GM06990 (cell line): ENCODE measurements at places on chromosomes 5 and 9.

DNA sequence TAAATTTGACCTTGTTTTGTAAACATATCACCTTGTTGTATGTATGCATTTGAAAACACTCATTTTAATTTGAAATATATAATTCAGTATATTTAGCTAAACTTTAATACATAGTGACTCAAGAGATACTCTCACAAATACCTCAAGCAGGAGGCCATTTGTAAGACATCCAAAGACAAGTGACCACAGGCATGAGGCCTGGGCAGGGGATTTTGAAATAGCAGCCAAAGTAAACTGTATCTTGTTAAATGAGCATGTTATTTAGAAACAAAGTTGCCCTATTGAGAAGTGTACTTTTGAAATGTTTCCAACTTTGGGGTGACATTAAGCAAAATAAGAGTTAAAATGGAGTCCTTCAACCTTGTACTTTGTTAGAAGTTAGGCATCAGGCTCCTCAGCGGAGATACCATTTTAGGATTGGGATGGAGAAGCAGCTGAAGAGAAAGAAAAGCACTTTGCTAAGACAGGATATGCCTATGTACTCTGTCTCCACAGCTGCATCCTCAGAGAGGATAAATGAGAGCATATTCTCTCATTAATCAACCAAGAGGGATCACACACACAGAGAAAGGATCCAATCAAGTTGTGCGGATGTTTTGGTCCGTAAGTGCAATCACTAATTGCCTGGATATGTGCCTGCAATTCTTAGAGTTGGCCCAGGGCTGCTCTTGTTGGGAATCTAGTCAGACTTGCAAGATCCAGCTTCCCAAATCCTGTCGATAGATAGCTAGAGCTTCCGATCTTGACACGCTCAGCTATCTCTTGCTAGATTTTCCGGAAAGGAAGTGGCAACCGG, 157.5 kb upstream of the HAPLN1 start:
- DNase-seq: no peak

- DNase-seq: no peak
Measured at GRCh38 chr9:87494970-87495471, 2.6 kb upstream of the DAPK1 start.

GRCh38 chr5:171711571-171711970, 74.0 kb upstream of the SMIM23 start:
- DNase-seq: no peak

DNA sequence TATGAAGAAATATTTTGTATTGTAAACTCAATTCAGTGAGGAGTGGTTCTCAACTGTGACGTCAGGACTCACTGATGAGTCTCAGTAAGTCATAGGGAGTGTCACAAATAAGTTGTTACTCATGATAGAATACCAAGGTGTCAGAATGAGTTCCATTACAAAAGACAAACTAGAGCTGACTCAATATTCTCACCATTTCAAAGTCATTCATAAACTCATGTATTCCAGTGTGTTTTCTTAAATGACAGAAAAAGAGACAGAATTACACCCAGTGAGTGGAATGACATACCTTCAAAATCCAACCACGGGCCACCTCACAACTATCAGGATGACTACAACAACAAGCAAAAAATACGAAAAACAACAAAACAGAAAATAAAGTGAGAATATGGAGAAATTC, 321.5 kb downstream of the ENC1 start:
- DNase-seq: no peak

DNA sequence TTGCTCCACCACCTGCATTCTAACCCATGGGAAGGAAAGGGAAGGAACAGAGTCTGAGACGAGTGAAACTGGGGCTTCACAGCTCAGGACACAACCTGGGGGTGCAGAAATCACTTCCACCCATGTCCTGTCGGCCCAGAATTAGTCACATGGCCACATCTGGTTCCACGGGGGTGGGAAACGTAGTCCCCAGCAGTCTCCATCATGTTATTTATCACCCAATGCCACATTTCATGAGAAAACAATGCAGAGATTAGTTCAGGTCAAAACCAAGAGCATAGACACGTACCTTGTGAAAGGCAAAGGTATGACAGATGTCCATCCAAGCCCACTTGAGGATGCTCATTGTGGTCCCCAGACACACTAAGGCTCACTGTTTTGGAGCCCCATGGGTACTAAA, 125.1 kb downstream of the MED10 start:
- DNase-seq: no peak

DNA sequence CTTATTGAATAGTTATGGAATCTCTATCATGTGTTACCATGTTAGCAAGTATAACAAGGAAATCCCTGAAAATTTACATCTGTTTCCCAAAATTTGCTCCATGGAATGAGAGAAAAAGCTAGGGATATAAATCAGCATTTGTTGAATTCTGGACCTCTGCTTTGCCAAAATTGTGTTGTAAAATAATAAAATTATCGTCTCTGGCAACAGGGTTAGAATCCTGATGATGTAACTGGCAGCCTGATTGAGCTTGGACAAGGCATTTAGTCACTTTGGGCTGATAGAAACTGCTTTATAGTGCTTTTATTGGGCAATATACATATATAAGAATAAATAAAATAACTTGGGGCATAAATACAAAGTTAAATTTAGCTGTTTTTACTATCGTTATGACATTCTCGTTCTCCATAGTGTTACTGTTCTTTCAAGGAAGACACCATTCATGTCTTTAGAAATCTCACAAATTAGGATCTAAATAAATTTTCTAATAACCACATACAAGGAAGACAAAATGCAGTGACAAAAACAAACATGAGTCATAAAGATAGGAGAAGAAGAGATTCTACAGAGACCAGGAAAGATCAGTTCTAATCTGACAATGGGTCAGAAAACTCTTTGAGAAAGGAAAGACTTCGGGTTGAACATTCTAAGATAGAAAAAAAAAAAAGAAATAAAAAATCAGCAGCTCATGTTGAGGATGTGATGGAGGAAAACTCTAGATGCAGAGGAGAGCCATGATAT, 145.0 kb upstream of the CDH10 start:
- DNase-seq: no peak

- DNase-seq: no peak
Measured at GRCh38 chr5:65790371-65791163, 68.6 kb downstream of the NLN start.

GRCh38 chr9:99020786-99021436, 77.2 kb downstream of the COL15A1 start:
- no peak for DNase-seq

DNA sequence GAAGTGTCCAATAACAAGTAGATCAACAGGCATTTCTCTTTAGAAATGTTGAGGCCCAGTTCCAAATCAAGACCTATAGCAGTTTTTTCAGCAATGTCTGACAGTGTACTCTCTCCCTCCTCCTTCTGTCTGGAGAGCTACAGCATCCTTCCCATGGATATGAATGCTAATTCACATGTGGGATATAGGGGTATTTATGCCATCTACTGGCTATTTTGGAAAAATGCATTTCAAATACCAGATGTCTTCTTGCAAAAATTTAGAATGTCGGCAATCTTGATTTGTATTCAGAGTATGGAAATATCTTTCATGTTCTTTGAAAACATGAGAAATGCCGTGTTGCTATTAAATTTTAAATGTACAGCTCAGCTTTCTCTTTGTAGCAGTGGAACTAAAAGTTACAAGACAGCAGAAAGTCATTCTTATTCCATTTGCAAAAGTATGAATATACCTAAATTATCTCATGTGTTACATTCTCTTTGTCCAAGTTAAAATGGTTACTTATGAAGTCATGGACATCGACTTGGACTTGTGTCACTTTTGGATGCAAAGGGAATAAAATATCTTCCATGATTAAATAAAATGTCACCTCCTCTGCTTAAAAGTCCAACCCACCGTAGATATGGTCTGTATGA, 647.8 kb downstream of the TAF11L14 start:
- DNase-seq: no peak

DNA sequence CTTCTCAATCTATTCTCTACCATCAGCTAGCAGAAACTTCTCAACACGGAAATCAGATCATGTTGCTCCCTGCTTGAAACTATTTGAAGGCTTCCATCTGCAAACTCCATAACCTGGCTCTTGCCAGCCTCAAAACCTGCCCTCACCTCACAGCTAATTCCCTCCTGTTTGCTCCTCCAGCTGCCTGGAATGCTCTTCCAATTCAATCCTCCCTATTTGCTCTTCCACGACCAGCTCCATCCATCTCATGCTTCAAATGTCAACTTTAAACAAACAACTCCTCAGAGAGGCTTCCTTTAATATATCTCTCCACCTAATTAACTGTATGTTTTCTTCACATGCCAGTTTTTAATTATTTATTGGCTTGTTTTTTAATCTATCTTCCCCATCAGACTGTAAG, 1.5 kb downstream of the PLAA start:
- DNase-seq: no peak

GRCh38 chr9:133130685-133131244, 9.7 kb upstream of the RALGDS start:
- DNase-seq: peak; percentile 53

DNA sequence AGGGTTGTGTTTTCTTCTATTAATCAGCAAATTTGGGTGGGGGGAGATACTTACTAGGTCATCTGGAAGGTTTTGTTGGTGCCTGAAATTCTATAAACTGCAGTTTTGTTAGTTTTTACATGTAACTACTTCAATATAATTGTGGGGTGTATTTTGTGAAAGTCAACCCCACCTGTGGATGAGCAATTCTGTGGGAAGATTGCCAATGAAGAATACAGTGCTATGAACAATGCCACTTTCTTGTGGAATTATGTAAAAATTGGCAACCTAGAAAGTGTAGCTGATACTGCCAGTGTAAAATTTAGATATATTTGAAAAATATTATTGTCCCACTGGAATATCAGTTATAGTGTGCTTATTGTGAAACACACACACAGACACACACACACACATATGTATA, 80.7 kb downstream of the VCAN start:
- DNase-seq: no peak

GRCh38 chr9:489198-490197, 274.8 kb downstream of the DOCK8 start:
- no peak for DNase-seq

GRCh38 chr5:57983426-57983825, 476.5 kb downstream of the PLK2 start:
- no peak for DNase-seq

DNA sequence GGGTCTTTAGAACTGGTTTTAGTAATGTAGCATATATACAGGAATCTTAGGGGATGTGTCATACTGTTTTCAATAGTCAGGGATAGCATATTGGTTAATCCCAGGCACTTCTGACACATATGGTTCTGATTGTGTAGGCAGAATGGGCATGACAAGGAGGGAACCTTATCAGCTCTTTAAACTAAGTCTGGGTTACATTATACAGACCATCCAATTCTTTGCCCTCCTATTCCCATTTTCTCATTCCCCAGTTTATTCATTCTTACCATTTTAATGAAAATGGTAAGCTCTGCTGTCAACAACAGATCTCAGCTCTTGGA, 85.1 kb downstream of the NDUFAF2 start:
- no peak for DNase-seq

GRCh38 chr5:59684388-59685190, 208.9 kb downstream of the PDE4D start:
- no peak for DNase-seq

GRCh38 chr5:73375949-73376348, 72.6 kb downstream of the FOXD1 start:
- no peak for DNase-seq

- DNase-seq: no peak
Measured at GRCh38 chr5:159005062-159005461, 94.7 kb downstream of the EBF1 start.

- no peak for DNase-seq
Measured at GRCh38 chr9:78866207-78867132, 569.5 kb downstream of the PSAT1 start.

GRCh38 chr5:173352366-173353349, 24.4 kb upstream of the STC2 start:
- DNase-seq: no peak

DNA sequence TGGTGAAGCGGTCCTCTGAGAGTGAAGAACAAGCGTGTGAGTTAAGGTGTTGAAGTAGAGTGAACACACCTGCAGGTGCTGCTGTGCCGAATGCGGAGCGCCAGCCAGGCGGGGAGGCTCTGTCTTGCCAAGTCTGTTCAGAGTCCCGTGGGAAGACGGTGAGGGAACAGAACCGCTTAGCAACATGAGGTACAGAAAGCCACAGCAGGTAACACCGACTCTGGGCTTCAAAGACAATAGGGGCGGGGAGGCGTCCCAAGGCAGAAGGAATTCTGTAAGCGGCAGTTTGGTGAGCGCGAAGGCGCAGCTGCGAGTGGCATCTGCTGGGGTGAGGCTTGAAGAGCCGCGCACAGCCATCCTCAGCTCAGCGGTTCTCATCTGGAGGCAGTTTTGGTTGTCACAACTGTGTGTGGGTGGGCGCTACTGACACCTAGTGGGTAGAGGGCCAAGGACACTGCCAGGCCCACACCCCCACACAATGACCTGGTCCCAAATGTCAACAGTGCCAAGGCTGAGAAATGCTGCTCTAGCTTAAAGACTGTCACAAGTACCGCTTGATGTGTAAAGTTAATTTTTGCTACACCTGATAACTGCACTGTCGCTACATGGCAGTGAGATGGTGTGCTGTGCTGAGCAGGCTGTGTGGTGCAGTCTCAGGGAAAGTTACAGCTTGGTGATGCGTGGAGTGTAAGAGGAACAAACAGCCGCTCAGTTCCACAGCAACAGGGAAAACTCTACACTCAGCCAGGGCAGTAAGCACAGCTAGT, 67.4 kb upstream of the TBC1D9B start:
- DNase-seq: peak; percentile 27

DNA sequence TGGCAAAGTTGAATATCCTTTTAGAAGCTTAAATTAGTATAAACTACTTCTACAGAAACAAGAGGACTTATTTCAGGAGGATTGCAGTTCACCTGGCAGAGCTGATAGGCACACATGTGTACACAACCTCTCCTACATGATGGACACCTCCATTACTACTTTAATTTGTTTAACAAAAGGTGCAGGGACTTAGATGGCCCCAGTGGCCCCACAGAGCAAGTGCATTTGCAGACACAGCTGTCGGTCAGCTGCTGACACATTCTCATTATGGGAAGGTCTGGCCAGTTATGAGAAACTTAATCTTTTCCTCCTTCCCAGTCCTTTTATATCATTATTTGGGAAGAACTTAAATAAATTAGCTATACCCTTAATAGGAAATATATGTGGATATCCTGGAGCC, 28.3 kb downstream of the TDRD7 start:
- no peak for DNase-seq

DNA sequence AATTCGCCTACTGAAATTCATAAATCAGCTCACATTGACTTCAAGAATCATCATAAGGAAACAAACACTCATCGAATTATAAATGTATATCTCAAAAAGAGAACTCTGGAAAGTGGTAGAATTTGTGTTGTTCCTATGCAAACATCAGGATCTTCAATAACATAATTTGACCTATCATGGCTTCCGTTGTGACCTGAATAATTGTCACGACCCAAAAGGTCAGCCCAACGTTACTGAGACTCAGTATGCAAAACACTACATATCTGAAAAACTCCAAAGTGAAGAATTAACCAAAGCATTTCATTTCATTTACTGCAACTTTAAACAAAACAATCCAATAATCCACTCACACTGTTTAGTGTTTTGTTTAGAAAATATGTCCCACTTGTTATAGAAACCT, 1.2 kb downstream of the RAPGEF6 start:
- DNase-seq: no peak

GRCh38 chr5:116626272-116626723, 51.7 kb upstream of the SEMA6A start:
- DNase-seq: no peak

- DNase-seq: no peak
Measured at GRCh38 chr5:132267931-132268768, 10.7 kb downstream of the PDLIM4 start.
